CD4-positive, alpha-beta T cell treated with Interleukin-17A for 4 hours (primary cell): ENCODE measurements at places on chromosomes 3 and 15.

DNA sequence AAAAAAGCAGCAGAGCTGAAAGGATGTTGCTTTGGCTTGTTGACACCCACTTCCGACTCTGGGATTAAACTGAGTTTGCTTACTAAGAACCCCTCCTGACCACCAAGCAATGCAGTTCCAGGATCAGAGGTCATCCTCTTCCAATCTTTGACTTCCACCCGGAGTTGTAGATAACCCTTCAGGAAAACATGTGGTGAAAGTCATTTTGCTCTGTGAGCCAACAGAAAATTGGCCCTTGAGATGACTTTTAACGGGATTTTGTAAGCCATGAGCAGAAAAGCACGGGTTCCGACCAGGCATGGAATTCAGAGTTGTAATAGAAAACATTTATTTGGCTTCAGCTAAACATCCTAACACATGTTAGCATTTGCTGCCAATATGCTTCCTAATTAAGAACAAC lies 171.6 kb upstream of the NR2F2 start:
- DNase-seq, result no peak

GRCh38 chr15:37055481-37055880 lies 44.9 kb downstream of the MEIS2 start:
- DNase-seq, result no peak

- no peak for DNase-seq
Observed at GRCh38 chr15:39318231-39318630, 262.6 kb upstream of the THBS1 start.

DNA sequence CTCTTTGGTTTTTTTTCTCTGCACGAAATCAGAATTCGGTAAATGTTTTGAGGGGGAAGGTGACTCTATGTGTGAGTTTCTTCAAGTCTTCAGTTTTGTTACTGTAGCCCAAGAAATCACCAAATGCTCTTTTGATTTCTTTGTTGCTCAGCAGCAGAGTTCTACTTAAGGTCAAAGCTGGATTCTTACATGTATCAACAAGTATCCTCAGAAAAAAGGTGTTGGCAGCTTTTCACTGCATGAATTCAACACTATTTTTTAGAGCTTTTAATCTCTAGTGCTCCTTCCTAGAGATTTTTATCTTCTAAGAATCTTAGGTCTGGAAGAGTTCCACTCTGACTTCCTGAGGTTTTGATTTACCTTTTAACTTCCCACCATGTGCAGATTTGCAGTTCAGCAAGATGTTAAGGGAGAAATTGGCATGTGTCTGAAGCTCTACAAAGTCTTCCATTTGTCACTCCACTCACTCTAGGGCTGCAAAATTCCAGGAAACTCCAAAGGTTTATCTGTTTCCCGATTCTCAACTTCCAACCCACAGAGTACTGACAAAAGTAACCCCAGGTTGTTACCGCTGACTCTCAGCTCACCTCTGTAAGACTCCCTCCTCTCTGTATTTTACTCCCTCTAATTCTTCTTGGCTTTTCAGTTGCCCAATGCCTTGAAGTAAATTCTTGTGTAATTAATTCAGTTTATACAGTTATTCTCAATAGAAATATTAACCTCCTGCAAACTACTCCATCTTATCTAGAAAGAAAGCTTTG lies 13.3 kb upstream of the CD200 start:
- no peak for DNase-seq

GRCh38 chr15:70064441-70064840 lies 33.3 kb downstream of the TLE3 start:
- no peak for DNase-seq
